ENCODE measurements at places on chromosomes 3 and 15.

GRCh38 chr3:152291649-152292066, 22.9 kb downstream of the MBNL1 start:
- DNase-seq, result no peak

- no peak for DNase-seq
These were observed 17.9 kb upstream of the EMC3 start for GRCh38 chr3:10004506-10004905.

DNA sequence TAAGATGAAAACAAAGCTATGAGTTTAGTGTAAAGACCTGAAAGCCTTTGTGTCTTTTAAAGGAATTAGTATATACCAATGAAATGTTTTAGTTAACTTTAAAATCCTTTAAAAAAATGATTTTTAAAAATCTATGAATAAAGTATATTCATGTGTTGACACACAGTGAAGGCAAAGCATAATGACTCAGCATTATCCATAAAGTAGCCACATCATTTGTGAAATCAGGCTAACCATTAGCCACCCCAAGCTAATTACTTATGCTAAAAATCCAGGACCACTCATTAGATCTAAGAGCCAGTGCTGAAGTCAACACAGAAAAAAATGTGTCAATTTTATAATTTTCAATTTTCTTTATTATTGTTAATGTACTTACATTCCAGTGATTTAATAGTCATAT, 310.2 kb downstream of the TBC1D5 start:
- no peak for DNase-seq

DNA sequence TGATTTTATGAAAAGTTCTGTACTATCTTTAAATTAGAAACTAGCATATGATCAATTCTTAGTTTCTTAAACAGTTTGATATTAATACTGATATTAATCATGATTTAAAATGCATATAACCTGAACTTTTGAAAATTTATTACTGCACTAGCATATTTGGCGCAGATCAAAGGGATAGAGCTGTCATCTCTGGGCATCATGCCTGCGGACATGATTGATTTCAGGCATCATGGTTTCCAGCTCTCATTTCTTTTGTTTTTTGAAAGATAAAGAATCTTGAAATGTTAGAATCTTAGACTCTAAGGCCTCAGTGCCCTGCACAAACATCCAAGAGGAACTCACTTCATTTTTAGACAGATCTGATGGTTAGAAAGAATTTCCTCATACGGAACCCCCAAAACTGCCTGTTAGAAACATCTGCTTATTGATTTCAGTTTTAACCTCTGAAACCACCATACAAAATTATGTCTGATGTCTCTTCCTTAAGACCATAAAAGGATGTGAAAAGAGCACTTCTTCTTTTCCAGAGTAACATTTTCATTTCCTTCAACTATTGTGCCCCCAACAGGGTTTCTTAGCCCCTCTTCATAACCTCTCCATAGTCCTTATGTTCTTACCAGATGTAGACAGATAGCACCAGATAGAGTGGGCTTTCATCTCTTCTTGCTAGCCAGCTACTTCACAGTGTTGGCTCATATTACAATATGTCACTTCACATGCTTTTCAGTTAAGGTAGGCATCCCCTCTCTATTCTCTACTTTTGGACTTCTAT, 110.8 kb downstream of the BBX start:
- DNase-seq, result no peak

GRCh38 chr3:16849795-16850194, 35.0 kb upstream of the PLCL2 start:
- DNase-seq, result no peak

DNA sequence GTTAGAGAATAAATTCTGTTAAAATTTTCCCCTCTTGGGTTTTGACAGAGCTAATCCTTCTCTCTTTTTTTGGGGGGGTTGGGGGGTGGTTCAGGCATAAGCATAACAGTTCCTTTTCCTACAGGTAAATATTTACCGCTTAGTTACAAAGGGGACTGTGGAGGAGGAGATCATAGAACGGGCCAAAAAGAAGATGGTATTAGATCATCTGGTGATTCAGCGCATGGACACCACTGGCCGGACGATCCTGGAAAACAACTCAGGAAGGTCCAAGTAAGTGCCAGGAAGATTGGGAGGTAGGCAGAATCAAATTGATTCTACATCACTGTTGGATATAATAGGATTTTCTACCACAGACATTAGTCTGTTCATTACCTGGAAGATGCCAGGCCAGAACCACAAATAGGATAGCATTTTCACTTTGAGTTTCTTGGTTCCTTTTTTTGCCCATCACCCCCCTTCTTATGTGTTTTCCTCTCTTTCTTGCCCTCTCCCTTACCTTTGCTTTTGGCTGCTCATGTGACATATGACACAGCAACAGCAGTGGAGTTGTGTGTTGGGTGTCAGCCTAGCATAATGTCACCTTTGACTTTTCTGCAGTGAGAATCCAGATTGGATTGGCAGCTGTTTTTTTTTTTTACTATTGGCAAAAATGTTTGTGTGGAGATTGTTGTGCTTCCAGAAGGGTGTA, 79.0 kb downstream of the CHD2 start:
- DNase-seq, result no peak

DNA sequence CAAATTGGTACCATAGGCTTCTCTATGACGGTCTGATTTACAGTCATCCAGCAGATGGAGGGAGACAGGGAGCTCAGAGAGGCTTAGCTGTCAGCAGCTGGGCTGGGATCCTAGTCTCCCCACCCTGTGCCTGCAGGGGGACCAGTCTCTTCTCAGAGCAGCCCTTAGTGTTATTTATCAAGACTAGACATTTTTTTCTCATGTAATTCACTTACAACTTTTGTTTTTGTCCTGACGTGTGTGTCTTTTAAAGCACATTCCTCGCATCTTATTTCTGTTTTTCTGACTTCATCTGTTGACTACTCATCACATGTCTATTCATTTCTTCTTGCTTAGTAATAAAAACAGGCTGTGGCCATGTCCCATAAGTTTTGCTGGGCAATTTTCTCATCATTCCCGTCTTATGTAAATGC, 116.1 kb downstream of the KLF13 start:
- DNase-seq, result no peak

DNA sequence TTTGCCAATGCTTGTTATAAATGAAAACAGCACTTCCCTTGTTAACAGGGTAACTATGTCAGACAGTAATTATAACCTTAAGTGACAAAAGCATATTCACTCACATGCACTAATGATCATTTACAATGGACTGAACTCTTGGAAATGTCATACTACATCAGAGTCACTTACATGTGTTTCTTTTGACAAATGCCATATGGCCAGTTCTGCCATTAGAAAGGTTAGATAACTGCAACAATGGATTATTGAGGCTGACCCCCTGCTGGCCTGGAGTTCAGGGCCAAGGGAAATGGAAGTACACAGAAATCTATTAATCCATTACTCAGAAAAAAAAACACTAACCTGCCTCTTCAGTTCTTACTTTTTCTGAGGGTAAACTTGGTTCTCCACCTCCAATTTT, 313.4 kb downstream of the CNTN3 start:
- no peak for DNase-seq

- no peak for DNase-seq
These were observed 33.2 kb downstream of the RAB27A start for GRCh38 chr15:55256281-55257011.

DNA sequence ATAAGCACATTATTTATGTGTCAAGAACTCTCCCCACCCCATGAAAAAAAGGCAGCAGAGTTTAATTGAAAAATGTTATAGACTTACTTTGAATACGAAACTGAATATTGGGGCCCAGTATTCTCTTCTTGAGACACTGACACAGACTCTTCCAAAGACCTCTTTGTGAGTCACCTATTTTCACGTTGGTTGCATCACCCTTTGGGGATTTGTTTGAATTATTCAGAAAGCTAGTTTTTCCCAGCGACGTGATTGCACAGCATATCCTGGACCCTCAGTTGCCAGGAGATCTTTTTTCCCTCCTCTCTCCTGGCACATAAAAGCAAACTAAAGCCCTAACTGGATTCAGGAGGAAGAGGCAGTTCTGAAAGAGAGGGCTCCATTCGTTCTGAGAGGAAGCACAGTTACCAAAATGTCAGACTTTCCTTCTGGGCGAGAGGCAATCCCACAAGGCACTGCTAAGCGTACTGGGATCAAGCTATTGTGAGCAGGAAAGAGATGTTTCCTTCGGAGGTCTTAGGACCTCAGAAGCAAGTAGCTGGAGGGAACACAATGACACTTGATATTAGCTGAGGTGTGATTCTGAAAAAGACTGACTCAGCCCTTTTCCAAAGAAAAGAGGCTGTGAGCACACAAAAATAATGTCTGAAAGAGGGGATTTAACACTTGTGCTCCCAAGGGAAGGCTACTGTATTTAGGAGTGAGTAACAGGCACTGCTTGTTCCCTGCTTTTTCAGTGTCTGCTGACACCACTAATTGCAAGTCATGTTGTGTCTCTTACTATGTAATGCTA, 65.8 kb upstream of the CADPS start:
- no peak for DNase-seq

DNA sequence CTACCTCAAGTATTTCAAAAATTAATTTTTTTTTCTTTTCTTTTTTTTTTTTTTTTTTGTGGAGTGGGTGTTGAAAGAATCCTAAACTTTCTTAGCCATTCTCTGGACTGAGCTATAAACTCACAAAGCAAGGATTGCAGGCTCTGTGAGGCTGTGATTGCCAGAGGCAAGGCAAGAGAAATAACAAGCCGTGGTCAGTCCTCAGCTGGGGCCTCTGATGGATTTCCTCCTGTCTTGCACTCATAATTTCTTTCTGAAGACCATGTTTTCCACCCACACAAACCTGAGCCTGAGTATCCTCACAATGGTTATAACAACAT, 1.3 kb downstream of the CX3CR1 start:
- no peak for DNase-seq

DNA sequence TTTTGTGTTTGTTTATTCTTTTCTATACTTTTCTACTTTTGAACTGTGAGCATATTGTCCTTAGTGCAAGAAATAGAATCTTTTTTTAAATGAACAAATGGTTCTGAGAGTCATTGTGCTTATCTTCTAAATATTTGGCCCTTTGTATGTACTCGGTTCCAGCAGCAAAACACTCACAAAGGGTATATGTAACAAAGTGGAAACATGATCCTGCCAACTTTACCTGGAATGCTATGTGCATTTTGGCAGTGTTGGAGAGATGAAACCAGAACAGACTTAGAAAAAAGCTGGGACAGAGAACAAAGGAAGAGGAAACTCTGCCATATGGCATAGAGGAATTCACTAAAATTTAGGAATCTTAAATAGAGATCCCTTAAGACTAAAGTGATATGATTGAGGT, 150.1 kb downstream of the FGF12 start:
- DNase-seq, result no peak

DNA sequence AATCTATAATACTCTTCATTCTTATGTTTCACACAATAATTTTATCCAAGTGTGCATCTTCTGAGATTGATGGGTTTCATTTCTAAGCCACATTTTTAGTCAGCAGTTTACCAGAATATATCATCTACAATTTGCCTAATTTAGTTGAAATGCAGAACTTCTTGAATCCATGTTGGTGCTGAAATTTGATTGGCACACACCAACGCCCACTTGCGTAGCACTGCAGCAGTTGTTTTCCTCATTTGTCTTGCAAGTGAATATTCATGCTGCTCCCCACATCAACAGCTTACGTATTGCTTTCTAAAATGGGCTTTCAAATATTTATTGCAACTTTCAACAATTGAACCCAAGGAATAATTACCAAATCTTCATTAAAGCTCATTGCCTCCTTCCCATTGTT, 87.8 kb upstream of the CTDSPL start:
- no peak for DNase-seq

- no peak for DNase-seq
These were observed 136.0 kb upstream of the PTPRG start for GRCh38 chr3:61425356-61425755.

DNA sequence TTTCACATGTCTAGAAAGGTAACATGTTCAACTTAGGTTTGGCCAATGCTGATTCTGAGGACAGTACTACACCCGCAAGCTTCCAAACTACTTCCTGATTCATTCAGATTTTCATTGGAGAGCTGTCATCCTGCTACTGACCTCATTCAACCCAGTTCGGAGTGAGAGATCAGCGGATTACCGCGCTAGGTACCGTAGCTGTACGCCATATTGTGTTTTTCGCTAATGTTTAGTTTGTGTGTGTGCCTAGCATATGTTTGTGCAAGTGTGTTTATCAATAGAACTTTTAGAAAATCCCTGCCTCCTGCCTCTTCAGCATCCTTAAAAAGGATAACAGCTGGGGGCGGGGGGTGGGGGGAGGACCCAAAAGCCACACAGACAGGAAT, 1.1 kb downstream of the ZBTB20 start:
- no peak for DNase-seq

GRCh38 chr3:111035316-111035715, 36.3 kb upstream of the NECTIN3 start:
- no peak for DNase-seq

DNA sequence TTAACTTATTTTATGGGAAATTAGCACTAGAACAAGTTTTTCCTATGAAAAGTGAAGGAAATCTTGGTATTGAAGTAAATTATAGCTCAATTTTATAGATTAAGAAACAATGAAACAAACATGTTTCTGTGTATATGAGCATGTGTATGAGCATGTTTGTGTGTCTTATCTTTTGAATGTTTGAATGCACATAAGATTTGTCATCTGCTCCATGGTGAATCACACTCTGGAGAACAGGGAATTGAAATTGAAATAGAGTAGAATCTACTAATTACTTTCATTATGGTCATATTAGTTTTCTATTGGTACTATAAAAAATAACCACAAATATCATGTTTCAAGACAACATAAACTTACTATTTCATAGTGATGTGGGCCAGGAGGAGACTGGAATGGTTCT, 646.6 kb downstream of the OTOL1 start:
- DNase-seq, result no peak

GRCh38 chr3:101036676-101037075, 43.5 kb upstream of the ABI3BP start:
- no peak for DNase-seq

- no peak for DNase-seq
These were observed 478.7 kb downstream of the MFSD1 start for GRCh38 chr3:159280386-159281191.

- DNase-seq, result no peak
These were observed 45.9 kb downstream of the HRH1 start for GRCh38 chr3:11199902-11200845.

GRCh38 chr3:189056646-189057335, 115.0 kb upstream of the TPRG1 start:
- no peak for DNase-seq

- no peak for DNase-seq
These were observed 83.5 kb downstream of the PCSK6 start for GRCh38 chr15:101406036-101406435.

DNA sequence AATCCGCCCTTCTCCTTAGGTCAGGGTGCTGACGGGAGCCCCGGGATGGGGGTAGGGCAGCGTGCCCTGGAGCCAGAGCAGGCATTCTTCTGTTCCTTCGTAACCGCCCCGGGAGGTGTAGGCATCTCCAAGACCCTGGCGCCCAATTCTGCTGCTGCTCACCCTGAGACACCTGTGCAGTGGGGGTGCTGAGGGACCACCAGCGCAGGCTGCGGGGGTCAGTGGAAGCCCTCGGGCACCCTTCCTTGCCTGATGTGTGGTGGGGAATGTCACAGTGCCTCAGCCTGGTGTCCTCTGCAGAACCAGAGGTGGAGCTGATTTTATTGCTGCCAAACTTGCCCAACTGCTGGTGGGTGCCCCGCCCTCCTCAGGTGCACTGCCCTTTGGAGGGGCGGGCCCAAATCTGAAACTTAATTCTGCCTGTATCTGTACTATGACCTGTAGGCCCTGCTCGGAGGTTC, 7.3 kb downstream of the CSK start:
- DNase-seq, result no peak

All from GOT3 (cell line).